ENCODE measurements at places on chromosomes 1 and 21.

GRCh38 chr1:223244366-223245103 is 101.5 kb upstream of the TLR5 start:
- DNase-seq: no peak

GRCh38 chr1:112462953-112463279 is 45.8 kb upstream of the WNT2B start:
- no peak for DNase-seq

GRCh38 chr1:30329263-30329753 is 394.1 kb downstream of the MATN1 start:
- DNase-seq: no peak

DNA sequence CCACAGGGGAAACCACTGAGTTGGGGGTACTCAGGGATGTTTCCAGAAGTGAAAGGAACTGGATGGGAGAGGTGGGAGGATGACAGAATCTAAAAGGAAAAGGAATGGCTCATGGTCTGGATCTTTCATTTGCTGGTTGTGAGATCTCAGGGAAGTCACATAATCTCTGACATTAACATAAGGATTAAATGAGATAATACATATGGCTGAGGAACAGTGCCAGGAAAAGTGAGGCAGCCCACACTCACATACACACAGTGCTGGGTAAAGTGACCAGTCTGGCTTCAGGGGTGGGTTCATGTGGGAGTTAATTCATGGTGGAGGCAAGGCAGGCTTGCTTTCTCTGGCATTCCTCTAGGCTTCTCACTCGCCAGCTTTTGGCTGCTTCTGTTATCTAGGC is 3.9 kb upstream of the PTCH2 start:
- DNase-seq: no peak

DNA sequence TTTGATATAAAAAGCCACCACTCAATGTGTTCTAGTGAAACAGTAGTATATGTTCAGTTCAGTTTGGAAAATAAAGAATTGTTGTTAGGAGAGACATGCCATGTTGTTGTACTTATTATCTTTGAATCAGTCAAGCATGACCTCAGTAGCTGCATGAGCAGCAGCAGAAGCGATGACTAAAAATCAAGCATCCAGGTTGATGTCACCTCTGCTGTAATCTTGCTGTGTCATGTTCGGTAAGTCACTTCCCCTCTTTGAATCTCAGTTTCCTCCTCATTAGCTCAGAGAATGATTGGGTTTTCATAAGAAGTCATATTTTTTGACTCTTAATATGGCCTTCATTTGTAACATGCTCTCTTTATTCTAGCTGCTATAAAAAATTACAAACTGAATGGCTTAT is 428.4 kb upstream of the B3GALT2 start:
- DNase-seq: no peak

- peak; percentile 96 for DNase-seq
Measured at GRCh38 chr1:78831731-78832360, 174.7 kb downstream of the ADGRL4 start.

DNA sequence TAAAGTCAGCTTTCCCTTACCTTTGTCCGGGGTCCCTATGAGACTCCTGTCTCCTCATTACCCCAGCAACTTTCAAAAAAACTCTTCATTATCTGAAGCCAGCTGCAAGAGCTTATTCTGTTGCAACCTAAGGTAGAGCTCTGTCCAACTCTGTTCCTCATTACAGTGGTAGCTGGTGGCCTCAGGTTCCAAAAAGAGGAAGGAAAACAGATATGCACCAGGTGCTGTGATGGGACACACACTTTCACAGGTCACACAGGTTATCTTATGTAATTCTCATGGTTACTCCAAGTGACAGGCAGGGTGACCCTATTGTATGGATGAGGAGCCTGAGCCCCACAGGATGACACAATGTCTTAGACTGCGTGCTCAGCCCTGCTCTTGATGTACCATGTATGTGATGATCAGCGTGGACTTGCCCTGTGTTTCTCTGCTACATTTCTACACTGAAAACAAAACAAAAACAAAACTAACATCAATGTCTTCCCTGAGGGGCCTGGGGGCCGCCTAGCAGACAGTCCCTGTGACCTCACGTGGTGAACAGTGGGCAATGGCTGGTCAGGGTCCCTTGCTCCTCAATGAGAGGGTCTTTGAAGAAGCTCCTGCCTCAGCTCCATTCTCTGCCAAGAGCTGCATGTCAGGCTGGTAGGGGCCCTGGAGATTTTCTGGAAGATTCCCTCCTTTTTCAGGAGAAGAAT is 9.7 kb upstream of the TENT5C start:
- no peak for DNase-seq

GRCh38 chr1:201781437-201781836 is 47.5 kb upstream of the IPO9 start:
- DNase-seq: no peak

- DNase-seq: no peak
Measured at GRCh38 chr1:230173187-230173975, 106.3 kb downstream of the GALNT2 start.

DNA sequence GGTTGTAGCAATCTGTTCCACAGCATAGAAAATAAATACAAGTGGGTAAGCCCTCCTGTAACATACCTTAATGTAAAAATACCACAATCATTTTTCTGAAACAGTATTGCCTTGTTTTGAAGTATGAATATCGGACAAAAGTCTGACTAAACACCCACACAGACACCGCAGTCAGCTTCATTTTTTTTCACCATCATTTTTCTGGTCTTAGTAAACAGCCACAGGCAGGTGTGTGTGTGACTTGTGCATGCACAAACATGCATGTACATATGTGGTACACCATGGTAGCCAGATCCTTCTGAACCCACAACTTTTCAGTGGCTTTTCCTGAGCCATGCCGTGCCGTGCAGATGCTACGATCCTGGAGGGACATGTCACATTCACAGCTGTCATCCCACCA is 261.7 kb downstream of the PCP4 start:
- no peak for DNase-seq

GRCh38 chr1:36703526-36704208 is 221.0 kb upstream of the CSF3R start:
- DNase-seq: peak; percentile 9

GRCh38 chr1:108357802-108358201 is 92.3 kb upstream of the NBPF6 start:
- DNase-seq: no peak

DNA sequence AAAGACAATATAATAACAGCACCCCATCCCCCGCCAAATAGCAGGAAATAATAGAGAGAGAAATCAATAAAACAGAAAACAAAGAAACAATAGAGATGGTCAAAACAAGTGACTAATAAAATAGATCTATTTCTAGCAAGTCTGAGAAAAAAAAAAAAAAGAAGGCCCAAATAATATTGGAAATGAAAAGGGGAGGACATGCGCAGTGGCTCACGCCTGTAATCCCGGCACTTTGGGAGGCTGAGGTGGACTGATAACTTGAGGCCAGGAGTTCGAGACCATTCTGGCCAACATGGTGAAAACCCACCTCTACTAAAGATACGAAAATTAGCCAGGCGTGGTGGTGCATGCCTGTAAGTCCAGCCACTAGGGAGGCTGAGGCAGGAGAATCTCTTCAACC is 18.5 kb upstream of the HCRTR1 start:
- no peak for DNase-seq

DNA sequence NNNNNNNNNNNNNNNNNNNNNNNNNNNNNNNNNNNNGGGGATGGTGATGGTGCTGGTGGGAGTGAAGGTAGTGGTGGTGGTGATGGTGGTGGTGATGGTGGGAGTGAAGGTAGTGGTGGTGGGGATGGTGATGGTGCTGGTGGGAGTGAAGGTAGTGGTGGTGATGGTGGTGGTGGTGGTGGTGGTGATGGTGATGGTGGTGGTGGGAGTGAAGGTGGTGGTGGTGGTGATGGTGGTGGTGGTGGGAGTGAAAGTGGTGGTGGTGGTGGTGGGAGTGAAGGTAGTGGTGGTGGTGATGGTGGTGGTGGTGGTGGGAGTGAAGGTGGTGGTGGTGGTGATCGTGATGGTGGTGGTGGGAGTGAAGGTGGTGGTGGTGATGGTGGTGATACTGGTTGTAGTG is 93.6 kb downstream of the CRYAA start:
- DNase-seq: no peak

GRCh38 chr1:161710560-161710959 is 3.5 kb downstream of the FCRLA start:
- no peak for DNase-seq

GRCh38 chr1:1597275-1597930 is 2.5 kb downstream of the FNDC10 start:
- DNase-seq: no peak

DNA sequence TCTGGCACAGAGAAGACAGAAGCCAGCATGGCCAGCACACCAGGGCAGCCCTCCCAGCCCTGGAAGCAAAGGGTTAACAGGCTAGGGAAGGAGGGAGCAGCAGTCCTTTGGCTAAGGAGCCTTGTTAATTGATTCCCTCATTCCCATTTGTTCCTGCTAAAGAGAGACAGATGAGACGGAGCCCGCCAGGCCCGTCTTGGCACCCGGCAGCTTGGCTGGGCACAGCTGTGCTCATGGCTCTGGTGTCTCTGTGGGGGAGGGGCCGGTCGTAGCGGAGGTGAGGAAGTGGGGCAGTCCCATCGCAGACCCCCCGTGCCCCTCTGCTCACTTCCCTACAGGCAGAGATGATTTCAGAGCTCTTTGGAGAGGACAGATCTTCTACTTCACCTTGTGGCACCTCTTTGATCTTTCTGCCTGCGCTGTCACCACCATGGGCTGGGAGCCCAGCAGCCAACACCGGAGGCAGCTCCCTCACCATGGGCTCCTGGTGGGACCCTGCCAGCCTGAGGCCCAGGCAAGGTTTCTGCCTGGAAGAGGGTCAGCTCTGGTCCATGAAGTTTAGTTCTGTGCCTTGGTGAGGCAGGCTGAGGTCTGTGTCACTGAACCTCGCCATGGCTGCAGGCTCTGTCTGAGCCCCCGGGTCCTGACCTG is 38.0 kb downstream of the FOXO6 start:
- DNase-seq: no peak

- no peak for DNase-seq
Measured at GRCh38 chr1:46533179-46533864, 18.1 kb downstream of the KNCN start.

GRCh38 chr1:97084546-97084945 is 363.0 kb downstream of the PTBP2 start:
- DNase-seq: peak; percentile 67

GRCh38 chr1:84402060-84402459 is 3.8 kb downstream of the DNASE2B start:
- DNase-seq: no peak

DNA sequence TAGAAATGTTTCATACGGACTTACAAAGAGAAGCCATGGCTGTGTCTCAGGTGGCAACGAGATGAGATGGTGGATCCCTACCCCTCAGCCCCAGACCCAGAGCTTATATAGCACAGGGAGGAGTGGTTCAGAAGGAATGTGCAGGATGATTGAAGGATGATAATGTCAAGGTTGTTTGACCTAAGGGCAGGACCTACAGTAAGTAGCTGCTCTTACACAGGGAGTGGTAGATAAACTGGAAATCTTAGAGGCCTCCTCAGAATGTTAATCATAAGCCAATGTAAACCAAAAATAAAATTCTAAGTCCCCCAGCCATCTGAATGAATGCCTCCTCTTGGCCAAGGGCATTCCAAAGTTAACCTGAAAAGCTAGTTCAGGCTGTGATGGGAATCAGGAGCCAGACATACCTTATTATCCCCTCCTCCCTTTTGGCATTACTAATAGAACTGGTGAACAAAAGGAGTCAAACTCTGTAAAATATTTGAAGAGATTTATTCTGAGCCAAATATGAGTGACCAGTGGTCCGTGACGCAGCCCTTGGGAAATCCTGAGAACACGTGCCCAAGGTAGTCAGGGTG is 45.8 kb upstream of the PDE9A start:
- DNase-seq: no peak

DNA sequence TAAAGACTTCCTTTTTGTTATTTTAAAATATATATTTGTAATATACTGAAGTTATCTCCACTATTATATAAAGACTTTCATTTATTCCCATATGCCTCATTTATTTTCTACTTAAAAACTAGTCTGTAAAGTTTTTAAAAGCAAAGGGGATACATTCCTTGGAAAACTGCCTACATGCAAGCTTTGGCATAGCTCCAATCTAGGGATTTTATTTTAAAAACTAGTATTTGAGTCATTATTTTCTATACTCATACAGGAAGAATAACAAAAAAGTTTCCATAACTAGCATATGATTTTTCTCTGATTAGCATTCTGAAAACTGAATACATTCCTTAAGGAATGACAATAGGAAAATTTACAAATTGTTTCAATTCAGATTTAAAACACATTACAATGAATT is 88.9 kb downstream of the COL24A1 start:
- peak; percentile 34 for DNase-seq

DNA sequence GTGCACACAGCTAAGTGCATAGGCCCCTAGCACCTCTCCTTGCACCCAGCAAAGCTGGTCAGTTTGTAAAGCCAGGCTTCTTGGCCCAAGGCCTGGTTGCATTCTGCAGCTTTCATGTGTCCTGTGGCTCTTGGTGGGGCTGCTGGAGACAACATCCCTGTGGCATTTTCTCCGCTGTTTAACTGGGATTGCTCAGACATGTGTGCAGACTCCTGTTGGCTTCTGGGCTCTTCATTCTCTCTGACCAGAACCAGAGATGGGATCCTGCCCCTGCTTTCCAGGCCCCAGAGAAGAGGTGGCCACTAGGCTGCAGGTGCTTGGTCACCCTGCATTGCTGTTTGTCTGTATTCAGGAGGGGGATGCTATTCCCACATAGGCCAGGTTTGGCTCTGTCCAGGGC is 50.8 kb downstream of the FAM78B start:
- no peak for DNase-seq

- no peak for DNase-seq
Measured at GRCh38 chr1:63864224-63864641, 90.4 kb downstream of the ROR1 start.

GRCh38 chr1:70372426-70372825 is 17.9 kb upstream of the ANKRD13C start:
- no peak for DNase-seq

DNA sequence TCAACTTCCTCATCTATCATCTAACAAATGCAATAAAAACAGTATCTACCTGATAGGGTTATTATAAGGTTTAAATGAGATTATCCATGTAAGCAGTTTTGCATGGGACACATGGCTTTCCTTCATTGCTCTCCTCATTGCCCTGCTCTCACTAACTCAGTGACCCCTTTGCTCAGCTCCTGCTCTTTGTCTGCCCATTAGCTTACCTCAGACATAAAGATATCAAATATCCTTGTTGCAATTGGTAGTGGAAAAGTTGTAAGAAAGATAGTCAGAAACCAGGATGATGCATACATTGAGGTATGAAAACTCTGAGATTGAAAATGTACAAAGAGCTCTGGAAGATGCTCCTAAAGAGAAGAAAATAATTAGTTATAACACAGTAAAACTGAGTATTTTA is 89.8 kb downstream of the EVI5 start:
- DNase-seq: no peak

GRCh38 chr1:153389401-153389800 is 1.5 kb downstream of the S100A8 start:
- no peak for DNase-seq
